Stimulated activated CD4-positive, alpha-beta T cell treated with anti-CD3 and anti-CD28 coated beads, Interleukin-4, amount 100 ng/mL, for 24 hours (primary cell): ENCODE measurements at places on chromosomes 7 and 10.

DNA sequence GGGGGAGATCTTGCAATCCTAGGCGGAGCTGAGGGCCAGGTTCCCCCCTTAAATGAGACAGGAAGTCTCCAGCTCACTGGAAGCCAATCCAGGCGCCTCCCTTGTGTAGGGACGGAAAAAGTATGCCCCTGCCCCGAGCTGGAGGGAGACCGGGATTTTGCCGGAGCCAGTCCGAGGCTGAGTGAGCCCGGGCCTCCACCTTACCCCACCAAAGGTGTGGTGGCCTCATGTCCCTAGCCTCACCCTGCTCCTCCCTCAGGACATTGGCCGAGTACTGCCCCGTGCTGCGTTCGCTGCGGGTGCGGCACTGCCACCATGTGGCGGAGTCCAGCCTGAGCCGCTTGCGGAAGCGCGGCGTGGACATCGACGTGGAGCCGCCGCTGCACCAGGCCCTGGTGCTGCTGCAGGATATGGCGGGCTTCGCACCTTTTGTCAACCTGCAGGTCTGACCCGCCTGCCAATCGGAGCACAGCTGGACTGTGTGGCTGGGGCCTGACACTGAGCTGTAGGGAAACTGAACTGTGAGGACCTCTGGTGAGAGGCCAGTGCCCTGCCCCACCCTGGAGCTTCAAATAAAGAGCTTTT lies 2.0 kb downstream of the FBXL15 start:
- peak; percentile 59 for DNase-seq

DNA sequence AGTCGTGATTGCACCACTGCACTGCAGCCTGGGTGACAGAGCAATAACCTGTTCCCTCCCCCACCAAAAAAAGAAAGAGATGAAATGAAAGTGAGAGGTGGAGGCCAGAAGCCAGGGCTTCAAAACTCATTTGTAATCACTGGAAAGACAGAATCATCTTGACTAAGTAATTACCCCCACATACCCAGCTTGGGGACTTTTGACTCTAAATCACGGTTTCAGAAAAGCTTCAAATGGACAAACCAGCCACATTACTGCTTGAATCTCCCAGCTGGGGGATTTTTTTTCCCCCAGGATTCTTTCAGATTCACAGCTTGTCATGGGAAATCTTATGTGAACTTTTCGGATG lies 361.0 kb downstream of the FRMD4A start:
- DNase-seq, result peak; percentile 36

DNA sequence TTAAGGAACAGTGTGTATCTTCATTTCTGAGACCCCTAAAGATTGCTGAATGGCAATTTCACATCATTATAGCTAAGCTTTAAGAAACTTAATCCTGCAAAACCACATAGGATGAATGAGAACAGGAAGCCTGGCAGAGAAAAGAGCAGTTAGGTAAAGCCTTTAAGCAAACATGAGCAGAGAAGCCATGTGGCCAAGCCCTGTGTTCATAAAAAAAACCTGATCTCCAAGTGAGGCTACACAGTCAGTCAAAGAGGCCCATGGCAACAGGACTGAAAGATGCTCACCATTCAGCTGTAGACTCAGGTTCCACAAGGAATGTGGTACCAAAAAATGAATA lies 9.3 kb downstream of the LIPA start:
- DNase-seq, result no peak

GRCh38 chr10:49242604-49243003 lies 54.4 kb upstream of the TMEM273 start:
- DNase-seq, result no peak

DNA sequence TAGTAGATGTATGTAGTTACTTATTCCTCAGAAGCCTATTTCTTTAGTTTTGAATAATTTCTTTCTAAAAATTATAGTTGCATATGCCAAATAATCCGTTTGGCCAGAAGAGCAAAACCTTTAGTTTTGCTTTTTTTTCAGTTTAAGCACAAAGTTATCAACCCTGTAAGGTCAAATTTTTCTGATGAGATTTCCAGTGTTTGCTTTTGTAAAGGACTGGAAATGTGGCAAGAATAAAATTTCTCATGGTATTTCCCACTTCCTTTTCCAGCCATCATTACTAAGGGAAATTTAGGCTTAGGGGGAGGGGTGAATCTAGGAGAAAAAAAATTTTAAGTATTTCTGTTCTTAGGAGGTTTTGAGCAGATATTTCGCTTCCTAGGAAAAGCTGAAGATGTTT lies 7.6 kb downstream of the CALD1 start:
- DNase-seq, result no peak

DNA sequence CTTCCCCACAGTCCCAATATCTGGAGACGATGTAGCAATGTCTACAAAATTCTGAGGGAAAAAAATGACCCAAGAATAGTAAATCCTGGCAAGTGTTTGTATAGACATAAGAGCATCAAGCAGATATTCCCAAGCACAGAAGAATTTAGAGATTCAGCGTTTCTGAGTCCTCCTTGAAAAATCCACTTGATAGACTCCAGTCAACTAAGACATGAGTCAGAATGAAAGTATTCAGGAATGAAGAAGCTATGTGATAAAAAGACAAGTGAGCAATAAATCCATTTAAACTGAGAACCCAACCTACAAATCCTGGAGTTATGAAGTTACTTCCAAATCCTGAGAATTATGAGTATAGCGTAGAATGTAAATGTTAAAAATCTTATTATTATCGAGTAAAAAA lies 86.1 kb upstream of the NPY start:
- DNase-seq, result no peak

DNA sequence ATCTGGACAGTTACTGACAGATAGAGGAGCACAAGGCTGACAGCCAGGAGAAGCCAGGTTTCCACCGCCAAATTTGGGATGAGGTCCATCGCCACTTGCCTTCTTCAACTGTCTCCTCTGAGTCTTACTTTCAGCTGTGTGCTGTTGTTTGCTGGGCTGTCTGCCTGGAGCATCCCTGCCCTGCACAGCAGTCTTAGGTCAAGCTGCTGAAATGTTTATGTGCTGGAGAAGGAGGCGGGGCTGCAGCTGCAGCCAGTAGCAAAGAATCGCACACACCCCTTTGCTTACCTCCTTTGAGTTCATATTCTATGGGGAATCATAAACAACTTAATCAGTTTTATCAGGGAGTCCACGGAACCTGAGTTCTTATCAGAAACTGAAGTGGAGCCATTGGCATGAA lies 20.1 kb upstream of the CYP3A5 start:
- no peak for DNase-seq

GRCh38 chr7:19051767-19052375 lies 65.6 kb downstream of the TWIST1 start:
- DNase-seq, result peak; percentile 28

DNA sequence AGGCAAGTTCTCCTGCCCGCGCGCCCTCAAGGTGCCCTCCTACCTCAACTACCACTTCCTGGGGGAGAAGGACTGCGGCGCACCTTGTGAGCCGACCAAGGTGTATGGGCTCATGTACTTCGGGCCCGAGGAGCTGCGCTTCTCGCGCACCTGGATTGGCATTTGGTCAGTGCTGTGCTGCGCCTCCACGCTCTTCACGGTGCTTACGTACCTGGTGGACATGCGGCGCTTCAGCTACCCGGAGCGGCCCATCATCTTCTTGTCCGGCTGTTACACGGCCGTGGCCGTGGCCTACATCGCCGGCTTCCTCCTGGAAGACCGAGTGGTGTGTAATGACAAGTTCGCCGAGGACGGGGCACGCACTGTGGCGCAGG lies 1.4 kb downstream of the FZD1 start:
- DNase-seq, result no peak

- no peak for DNase-seq
Measured at GRCh38 chr10:101867931-101868330, 24.3 kb upstream of the KCNIP2 start.

GRCh38 chr7:116730097-116731022 lies 58.4 kb downstream of the MET start:
- no peak for DNase-seq

DNA sequence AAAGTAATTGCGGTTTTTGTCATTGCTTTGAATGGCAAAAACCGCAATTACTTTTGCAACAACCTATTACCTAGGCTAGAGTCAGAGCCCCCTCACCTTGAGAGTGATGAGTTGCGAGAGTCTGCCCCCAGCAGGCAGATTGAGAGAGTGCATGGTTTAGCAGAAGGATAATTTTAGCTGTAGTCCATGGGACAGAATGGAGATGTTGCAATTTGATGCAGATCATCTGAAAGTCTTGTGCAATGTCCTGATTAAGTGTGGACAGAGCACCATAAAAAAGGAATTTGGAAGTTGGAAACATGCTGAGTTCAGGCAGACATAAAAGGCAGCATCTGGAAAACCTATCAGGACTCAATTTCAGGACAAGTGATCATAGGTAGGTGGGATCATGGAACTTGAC lies 48.7 kb downstream of the GPR141 start:
- no peak for DNase-seq

GRCh38 chr7:70674571-70675010 lies 457.4 kb upstream of the GALNT17 start:
- no peak for DNase-seq

DNA sequence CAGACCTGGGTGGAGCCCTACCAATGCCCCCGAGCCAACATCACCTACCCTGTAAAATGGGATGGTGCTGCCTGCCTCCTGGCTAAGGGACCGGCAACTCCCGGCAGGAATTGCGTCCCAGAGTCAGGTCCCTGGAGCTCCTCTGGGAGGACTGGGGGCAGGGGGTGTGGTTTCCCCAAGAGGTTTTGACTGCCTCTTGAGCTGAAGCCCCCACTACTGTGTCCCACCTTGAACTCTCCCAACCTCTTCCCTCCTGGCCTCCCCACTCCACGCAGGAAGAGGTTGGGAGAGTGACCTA lies 1.3 kb downstream of the SH2B2 start:
- no peak for DNase-seq

GRCh38 chr10:69335613-69336012 lies 57.3 kb downstream of the HK1 start:
- no peak for DNase-seq

DNA sequence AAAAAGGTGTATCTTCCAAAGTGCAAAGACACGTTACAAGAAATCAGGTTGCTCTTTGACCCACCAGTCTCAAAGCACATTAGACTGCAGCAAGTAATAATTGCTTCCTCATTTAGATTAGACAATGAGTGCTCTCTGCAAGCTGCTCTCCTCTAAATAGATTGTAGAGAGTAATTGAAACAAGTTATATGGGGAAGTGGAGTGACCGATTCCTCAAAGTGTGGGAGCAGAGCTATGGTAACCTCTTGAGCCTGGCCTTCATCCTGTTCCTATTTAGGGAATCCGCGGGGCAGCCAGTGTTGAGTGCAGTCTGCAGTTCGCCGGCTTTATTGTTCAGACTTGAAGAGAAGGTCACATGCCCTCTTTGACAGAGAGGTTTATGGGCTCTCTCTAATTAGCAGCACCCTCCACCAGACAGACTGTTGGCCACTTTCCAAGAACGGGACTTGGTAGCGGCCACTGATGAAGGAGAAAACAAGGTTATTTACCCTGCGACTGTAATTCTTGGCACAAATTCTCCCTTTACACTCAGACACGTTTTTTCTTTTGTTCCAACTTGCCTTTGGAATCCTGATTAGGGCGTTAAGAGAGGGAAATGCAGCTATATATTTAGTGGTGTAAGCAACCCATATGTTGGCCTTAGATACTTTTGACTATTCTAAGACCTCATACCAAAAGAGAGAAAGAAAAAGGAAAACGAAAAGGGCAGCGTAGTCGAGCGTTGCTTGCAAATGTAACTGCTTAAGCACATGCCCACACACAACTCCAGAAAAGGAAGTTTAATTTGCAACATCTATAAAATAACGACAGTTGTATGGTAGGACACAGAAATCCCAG lies 107.5 kb downstream of the REEP3 start:
- DNase-seq, result no peak

- no peak for DNase-seq
Measured at GRCh38 chr7:81871606-81872265, 101.9 kb upstream of the HGF start.

GRCh38 chr7:36621396-36621795 lies 102.9 kb downstream of the AOAH start:
- DNase-seq, result no peak

- DNase-seq, result no peak
Measured at GRCh38 chr7:132078891-132079735, 497.2 kb downstream of the PLXNA4 start.

DNA sequence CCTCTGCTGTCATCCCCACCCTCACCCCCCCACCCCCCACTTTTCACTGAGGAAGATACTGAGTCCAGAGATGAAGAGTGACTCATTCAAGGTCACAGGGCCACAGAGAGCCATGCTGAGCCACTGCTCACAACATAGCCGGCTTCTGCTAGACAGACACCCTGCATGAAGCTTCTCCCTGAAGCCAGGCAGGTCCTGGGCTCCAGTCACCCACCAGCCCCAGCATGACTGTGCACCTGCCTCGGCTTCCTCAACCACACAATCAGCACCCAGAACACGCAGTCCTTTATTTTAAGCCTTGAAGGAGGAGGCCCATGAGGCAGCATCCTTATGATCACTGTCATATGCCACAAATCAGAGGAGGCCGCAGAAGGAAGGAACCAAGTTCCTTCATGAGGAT lies 19.2 kb upstream of the PRKAG2 start:
- DNase-seq, result no peak

DNA sequence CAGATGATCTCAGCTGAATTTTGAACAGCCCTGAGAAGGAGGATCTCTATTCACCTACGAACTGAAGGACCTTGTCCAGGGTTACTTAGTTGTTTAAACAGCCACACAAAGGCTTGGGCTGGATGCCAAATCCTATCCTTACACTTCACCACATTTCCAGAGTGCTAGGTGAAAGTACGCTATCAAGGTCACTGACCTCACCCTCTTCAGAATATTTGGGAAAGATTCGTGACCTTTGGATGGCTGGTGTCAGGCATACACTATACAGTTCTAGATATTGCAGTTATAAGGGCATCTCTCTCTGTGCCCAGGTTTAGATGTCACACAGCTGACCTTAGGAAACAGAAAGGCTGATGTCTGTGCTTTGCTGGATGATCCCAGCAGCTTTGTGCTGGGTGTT lies 61.2 kb upstream of the ABLIM1 start:
- DNase-seq, result no peak

DNA sequence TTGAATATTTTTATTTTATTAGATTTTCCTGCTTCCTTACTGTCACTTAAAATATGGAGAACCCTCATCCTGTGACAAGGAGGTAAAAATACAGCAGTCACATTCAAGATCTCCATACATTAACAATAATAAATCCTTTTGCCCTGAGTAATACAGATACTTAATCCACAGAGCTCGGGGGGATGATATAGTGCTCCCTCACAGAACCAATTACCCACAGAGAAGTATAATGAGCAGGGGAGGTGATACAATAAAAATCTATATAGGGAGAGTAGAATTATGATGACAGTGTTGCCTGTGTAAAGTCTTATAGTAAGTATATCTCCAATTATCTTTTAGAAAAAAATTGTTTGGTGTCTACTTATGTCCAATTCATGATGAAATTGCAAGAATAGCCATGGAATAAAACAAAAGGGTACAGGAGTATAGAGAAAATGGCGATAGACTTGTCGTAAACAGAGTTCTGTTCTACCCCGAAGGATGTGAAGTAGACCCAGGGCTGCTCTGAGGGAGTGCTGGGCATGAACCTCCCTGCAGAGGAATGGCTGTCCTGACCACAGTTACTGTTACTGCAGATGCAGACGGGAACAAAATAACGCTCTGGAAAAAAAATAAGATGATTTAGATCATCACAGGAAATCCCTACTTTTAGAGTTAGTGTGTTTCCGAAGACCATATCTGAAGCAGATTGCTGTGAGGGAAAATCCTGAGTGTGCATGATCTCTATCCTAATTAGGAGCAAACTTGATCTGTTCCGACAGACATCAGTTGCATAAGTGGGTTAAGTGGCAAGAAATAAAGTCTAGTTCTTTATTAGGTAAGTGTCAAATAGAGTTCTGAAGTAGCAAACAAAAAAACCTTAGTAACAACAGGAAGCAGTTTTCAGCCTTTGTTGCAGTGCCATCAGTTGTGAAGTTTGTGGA lies 123.7 kb downstream of the KAT6B start:
- DNase-seq, result no peak

- no peak for DNase-seq
Measured at GRCh38 chr10:5688587-5688986, 3.9 kb downstream of the TASOR2 start.
